CD4-positive, alpha-beta T cell (primary cell): ENCODE measurements at places on chromosomes 7 and 10.

GRCh38 chr7:94433224-94433623 lies 38.5 kb downstream of the COL1A2 start:
- no peak for DNase-seq

- DNase-seq = no peak
Measured at GRCh38 chr7:47435889-47436312, 146.0 kb downstream of the TNS3 start.

GRCh38 chr7:53209129-53209528 lies 173.7 kb downstream of the POM121L12 start:
- no peak for DNase-seq

GRCh38 chr7:157771-158625 lies 34.4 kb upstream of the FAM20C start:
- DNase-seq = no peak

GRCh38 chr7:8213381-8213780 lies 48.6 kb downstream of the ICA1 start:
- no peak for DNase-seq

GRCh38 chr10:131239926-131240325 lies 71.6 kb downstream of the TCERG1L start:
- DNase-seq = no peak

GRCh38 chr7:44144426-44144967 lies 3.4 kb upstream of the MYL7 start:
- DNase-seq = no peak

DNA sequence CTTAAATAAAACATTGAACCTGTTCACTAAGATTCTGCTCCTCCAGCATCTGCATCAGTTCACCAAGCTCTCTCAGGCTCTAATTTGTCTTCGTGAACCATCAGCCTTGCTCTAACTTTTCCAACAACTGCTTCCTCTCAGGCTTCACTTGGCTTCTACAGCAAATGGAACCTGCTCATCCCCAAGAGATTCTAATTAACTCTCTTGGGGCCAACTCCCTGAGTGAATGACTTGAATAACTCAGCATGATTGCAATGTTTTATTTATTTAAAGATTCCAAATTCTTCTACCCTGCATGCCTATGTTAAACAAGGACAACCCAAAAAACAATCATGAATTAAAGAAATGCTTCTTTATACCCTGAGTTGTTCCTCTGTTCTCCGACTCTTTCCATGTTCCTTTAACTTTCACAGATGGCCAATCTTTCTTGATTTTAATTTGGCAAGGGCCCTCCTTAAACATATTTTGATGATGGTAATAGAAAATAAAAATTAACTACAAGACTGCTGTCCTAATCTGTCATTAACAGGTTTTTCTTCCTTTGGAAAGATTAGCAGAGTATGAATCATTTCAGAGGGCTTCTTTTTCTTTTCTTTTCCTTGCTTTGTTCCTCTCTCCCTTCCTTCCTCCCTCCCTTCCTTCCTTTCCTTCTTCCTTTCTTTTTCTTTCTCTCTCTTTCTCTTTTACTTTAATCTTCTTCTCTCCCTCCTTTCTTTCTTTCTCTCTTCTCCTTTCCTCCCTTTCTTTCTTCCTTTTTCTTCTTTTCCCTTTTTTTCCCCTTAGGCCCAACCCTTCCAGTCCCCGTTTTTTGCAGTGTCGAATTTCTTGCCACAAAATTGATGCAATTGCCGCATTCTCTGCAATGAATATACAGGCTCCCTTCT lies 195.0 kb upstream of the RHOBTB1 start:
- DNase-seq = no peak

GRCh38 chr7:90739716-90740115 lies 143.6 kb downstream of the CDK14 start:
- DNase-seq = no peak

DNA sequence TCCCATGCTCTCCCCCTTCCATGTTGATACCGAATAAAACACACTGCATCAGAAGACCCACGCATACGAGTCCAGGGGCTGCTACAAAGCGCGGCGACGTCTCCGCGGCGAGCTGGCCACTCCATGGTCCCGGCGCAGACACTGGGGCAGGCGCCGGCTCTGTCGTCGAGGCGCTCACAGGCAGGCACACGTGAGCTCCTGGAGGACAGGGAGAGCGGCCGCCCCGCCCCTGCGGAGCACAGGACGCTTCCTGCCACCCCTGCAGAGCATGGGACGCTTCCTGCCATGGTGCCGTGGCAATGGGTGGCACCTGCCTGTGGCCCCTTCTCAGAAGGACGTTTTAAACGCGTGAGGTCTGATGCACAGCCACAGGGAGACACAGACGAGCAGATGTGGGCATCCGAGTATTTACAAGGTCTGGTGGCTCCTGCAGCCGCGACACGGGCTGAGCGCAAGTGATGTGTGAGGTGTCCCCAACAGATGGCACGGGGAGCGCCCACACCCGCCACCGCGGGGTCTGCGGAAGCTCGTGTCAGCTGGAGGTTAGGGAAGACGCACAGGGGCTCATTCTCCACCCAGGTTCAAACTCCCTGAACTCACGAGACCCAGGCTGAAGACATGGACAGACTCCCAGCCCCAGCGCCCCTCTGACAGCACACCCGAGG lies 21.4 kb upstream of the GPR146 start:
- no peak for DNase-seq

- DNase-seq = no peak
Measured at GRCh38 chr10:819816-820215, 111.7 kb downstream of the LARP4B start.

GRCh38 chr10:112535531-112535951 lies 88.5 kb downstream of the VTI1A start:
- DNase-seq = no peak

DNA sequence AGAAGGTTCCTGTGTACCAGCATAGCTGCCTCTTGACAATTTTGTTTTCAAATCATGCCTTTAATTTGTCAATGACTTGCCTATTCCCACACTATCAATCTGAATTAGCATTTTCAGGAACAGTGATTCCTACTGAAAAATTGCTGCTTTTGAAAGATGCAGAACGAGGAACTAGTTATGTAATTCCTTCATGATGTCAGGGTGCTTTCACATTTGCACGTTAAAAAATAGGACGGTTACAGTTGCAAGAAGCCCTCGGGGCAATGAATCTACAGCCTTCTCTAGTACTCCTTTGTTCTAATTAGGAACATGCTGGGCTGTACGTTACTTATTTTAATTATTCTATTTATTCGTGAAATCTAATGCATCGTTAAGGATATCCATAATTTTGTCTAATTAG lies 253.9 kb downstream of the OTUD1 start:
- DNase-seq = no peak

- no peak for DNase-seq
Measured at GRCh38 chr7:96305915-96306314, 16.0 kb downstream of the SLC25A13 start.

GRCh38 chr10:24952707-24953645 lies 570 bp upstream of the PRTFDC1 start:
- peak; percentile 68 for DNase-seq

GRCh38 chr7:155464948-155465739 lies 7.2 kb downstream of the EN2 start:
- no peak for DNase-seq

GRCh38 chr10:68043030-68043429 lies 32.1 kb downstream of the HERC4 start:
- DNase-seq = no peak

- DNase-seq = peak; percentile 11
Measured at GRCh38 chr10:74898201-74898976, 72.0 kb downstream of the KAT6B start.

DNA sequence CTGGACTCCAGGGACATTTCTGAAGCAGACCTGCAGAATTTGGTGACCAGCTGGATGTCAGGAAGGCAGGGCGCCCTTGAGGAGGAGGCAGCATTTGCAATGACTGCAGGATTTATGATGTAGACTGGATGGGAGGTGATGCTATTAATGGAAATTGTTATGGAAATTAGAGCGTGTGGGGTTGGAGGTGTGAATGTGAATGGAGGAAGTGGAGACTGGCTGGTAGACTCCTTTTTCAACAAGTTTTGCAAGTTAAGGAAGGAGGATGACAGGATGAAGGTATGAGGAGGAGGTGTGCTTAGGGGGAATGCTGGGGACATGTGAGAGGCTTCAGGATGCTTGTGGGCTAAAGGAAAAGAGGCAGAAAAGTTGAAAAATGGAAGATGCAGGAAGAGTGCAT lies 137.0 kb downstream of the TMEM178B start:
- no peak for DNase-seq

DNA sequence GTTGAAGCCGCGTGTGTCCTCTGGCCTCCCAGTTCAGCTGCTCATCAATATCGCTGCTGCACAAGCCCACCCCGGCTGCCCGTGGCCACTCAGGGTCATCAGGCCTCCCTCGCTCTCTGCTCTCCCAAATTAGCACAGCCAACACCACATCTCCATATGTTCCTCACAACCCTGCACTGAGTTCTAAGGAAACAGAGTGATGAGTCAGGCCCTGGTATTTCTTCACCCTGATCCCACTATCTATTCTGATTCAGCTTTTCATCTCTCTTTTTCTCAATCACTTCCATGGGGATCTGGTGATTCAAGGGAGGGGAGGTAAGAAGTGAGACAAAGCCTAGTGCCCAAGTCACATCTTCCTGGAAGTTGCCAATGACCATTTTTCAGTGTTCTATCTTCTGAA lies 23.8 kb downstream of the CYTH3 start:
- DNase-seq = no peak

GRCh38 chr7:30805931-30806330 lies 34.7 kb downstream of the MINDY4 start:
- no peak for DNase-seq

- no peak for DNase-seq
Measured at GRCh38 chr10:24344279-24344678, 135.3 kb downstream of the KIAA1217 start.

GRCh38 chr10:74738985-74739567 lies 87.3 kb upstream of the KAT6B start:
- no peak for DNase-seq

DNA sequence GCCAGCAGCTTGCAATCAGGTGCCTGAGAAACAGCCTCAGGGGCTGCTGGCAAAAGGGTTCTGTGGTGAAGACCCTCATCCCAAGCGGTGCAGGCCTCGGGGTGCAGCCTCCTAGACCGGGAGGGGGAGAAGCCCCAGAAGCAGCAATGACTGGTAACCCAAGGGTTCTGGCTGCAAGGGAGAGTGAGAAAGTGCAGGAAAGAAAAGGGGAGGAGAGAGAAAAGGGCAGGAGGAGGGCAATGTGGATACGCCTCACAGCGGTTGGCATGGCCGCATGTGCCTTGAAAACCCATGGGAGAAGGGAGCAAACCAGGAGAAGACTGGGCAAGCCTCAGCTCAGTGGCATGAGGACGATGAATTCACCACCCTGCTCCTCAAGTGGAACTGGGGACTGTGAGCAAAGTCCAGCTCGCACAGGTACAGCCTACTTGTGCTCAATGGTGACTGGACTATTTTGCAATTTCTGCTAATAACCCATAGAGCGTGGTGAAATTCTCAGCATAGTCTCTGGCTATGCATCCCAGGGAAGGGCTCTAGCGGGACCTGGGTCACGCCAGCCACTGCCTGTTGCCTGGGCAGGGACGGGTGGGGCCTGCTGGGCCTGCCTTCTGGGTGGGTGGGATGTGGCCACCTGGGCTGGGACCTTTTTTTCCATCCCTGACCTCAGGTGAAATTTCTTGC lies 6.2 kb downstream of the CLRN3 start:
- no peak for DNase-seq

- DNase-seq = no peak
Measured at GRCh38 chr10:18501198-18501597, 150.2 kb downstream of the NSUN6 start.

DNA sequence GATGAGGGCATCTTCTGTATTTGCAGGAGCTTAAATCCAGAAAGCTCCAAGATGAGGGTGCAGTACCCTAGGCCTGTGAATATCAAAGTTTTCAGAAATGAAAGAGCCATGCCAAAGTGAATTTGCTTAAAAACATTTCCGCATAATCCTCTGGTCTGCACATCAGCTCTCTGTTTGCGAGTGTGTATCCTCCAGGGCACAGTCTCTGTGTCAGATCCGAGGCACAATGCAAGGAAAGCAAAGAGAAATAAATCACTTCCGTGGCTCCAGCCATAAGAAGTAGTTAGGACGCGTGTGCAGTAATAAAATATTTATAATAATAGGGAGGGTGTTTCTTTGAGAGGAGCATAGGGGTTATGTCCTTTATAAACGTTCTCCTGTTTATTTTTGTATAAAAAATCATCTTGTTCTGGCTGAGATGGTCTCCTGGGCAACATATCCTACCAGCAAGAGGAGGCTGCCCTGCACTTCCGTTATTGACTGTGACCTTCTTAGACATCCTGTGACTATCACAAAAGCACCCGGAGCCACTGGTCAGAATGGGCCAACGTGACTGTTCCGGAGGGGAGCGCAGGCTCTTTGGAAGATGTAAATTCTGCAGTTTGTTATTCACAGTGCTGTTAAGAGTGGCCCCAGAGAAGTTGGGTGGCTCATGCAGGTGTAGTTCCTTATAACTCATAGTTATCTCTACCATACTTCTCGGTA lies 667.6 kb upstream of the FOXK1 start:
- DNase-seq = no peak

GRCh38 chr10:27446091-27446918 lies 57.8 kb upstream of the RAB18 start:
- no peak for DNase-seq
